ENCODE measurements at places on chromosomes 12 and 14.

- no peak for DNase-seq
Observed at GRCh38 chr14:60905923-60906322, 75.0 kb downstream of the TRMT5 start.

- DNase-seq: no peak
Observed at GRCh38 chr12:68766646-68767045, 20.7 kb downstream of the SLC35E3 start.

- DNase-seq: no peak
Observed at GRCh38 chr12:3317841-3318501, 173.0 kb upstream of the PRMT8 start.

- DNase-seq: no peak
Observed at GRCh38 chr14:54665946-54666345, 99.0 kb downstream of the SAMD4A start.

DNA sequence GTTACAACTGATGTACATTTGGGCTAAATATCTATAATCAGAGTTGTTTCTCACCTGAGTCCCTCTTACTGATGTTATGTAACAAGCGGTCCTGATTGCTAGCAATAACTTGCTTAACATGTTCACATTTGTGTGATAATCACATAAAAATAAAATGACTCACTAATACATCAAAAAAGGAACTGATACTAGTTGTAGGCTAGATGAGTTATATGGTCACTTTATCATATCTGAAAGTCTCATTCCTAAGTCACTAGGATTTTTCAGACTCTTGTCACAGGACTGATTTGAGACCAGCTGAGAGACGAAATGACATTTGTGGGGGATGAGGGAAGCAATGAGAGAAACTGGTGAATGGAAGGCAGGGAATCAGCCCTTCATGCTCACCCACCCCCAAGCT, 34.3 kb downstream of the NKX2-1 start:
- DNase-seq: no peak

GRCh38 chr12:57087010-57087690, 1.8 kb upstream of the NAB2 start:
- no peak for DNase-seq
